HAP-1 (cell line): ENCODE measurements at places on chromosomes 13 and 19.

DNA sequence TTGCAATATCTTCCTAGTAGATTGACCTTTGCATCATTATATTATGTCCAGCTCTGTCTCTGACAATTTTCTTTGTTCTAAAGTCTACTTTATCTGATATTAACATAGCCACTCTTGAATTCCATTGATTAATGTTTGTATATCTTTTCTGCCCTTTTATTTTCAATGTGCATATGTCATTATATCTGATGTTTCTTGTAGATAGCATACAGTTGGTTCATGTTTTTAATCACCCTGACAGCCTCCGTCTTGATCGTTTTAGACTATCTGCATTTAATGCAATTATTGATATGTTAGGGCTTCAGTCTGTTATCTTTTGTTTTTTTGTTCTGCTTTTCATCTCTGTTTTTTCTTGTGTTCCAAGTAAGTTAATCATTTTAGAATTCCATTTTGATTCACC, 159.8 kb downstream of the ENOX1 start:
- no peak for DNase-seq

- DNase-seq, result no peak
These were observed 158.1 kb downstream of the SUCLA2 start for GRCh38 chr13:47843005-47843404.

DNA sequence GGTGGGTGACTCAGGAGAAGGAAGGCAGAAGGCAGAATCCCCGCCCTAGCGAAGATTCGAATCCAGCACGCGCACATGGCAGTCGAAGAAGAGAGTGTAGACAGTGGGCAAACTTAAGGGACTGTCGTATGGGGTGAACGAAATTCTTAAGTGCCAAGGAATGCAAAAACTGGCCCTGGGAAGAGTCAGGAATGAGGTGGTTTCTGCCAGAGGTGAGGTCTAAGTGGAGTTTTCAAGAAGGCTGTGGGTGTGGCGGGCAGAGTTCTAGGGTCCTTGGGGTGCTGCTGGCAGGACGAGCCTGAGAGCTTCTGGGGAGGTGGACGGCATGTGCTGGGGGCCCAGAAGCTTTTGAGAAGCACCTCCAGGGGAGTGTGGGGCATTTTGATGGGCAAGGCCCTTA, 63.9 kb upstream of the RNF113B start:
- no peak for DNase-seq

GRCh38 chr19:38663957-38664502, 16.6 kb downstream of the ACTN4 start:
- no peak for DNase-seq

GRCh38 chr13:48038761-48039160, 1.2 kb downstream of the NUDT15 start:
- no peak for DNase-seq

DNA sequence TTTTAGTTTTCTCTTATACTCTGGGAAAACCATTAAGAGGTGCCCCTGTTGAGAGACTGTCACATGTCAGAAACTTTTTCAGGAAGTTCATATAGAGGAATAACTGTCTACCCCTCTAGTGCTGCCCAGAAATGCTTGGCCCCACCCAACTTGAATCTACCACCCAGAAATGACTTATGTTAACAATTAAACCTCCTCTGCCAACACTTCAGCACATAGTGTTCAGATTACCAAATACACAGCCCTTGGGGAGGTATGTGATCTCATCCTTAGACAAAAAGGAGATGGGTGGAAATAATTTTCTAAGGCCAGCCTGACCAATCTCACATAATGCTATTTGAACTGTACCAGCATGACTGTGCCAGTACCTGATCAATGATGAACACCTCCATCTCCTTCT, 35.6 kb downstream of the CCDC169 start:
- DNase-seq, result no peak

DNA sequence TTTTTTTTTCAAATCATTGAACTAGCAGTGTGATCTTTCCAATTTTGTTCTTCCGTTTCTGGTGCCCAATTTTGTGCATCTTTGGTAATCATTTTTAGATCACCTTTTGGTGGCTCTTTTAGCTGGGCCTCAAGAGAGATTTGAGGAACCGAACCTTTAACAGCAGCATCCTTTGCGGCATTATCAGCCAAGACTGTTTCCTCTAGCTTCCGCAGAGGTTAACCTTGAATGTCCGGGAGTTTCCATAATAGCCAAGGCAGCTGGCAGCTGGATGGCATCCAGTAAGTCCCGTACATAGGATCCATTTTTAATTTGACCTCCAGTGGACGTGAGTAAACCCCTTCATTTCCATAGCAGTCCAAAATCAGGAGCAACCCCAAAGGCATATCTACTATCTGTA, 9.6 kb downstream of the IRGC start:
- DNase-seq, result no peak

GRCh38 chr19:13134626-13135025, 15.5 kb downstream of the STX10 start:
- DNase-seq, result no peak

- DNase-seq, result no peak
These were observed 298.2 kb downstream of the DCLK1 start for GRCh38 chr13:35833031-35833430.

- DNase-seq, result no peak
These were observed 16.3 kb upstream of the GSX1 start for GRCh38 chr13:27775943-27776342.

DNA sequence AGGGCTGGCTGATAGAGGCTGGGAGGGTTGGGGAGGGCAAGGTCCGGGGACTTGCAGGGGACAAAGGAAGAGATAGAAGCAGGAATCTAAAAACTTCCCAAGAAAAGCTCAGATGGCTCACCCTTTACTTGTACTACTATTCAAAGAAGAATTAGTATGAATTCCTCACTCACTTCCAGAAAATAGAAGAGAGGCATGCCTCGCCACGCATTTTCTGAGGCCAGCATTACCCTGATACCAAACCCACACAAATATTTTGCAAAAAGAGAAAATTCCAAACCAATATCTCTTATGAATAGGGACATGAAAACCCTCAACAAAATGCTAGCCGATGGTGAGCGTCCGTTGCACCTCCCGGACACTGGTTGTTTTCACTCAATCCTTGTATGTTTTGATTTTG, 54.0 kb downstream of the ING1 start:
- DNase-seq, result no peak

DNA sequence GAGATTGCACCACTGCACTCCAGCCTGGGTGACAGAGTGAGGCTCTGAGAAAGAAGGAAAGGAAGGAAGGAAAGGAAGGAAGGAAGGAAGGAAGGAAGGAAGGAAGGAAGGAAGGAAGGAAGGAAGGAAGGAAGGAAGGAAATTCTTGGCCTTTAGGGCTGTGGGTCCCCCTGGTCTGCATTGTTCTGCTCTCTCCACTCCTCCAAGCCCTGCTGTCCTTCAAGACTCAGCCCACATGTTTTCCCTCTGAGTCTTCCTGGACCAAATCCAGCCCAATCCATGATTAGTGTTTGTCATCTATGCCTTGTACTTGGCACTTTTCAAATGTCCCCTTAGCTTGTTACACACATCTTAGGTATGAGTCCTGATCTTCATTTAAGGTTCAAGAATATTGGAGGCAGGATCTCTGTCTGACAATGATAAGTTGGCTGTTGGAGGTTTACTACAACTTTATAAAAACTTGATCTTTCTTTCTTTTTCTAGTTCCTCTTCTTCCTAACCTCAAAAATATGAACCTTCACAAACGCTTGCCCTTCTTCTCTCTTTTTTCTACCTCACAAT, 48.8 kb upstream of the INTS6 start:
- DNase-seq, result no peak

DNA sequence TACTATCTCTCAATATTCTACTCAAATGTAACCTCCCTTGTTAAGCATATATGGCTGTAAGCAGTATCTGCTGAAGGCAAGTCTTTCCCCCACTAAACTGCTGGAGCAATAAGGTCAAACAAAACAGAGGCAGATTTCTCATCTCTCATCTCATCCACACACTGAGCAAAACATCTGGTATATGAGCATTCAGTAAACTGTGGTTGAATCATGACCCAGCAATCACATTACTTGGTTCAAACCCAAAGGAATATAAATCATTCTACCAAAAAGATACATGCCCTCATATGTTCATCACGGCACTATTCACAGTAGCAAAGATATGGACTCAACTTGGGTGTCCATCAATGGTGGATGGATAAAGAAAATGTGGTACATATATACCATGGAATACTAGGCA, 344.4 kb downstream of the SUCLA2 start:
- no peak for DNase-seq

- DNase-seq, result no peak
These were observed 31.2 kb downstream of the PPP2R1A start for GRCh38 chr19:52221031-52221430.

DNA sequence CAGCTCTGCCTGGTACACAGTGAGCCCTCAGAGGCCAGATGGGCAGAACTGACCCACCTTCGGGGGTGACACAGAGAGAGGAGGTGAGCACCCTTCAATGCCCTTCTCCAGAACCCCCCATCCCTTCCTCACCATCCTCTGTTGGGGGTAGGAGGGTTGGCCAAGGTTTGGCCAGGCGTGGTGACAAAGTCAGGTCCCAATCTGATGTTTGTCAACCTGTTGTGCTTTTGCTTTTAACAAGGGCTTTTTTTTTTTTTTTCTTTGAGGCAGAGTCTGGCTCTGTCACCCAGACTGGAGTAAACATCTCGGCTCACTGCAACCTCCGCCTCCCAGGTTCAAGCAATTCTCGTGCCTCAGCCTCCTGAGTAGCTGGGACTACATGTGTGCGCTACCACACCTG, 7.3 kb downstream of the PTGIR start:
- no peak for DNase-seq

DNA sequence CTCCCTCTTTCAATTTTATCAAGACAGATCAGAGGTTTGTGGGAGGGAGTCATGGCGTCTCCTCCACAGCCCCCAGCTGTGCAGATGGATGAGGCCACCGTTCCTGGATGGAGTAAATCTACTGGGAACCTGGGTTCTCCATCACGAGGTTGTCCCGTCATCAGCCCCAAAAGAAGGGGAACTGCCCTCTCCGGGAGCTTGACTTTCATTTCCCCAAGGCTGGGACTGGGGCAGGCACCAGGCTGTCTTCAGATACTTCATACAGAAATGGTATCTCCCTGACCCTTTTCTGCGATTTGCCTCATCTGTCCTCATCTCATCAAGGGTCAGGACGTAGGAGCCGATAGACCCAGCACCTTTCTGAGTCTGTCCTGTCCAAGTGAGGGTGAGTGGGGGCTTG, 9.8 kb downstream of the LILRB2 start:
- no peak for DNase-seq

GRCh38 chr19:54561840-54562239, 11.8 kb upstream of the LILRA2 start:
- no peak for DNase-seq

DNA sequence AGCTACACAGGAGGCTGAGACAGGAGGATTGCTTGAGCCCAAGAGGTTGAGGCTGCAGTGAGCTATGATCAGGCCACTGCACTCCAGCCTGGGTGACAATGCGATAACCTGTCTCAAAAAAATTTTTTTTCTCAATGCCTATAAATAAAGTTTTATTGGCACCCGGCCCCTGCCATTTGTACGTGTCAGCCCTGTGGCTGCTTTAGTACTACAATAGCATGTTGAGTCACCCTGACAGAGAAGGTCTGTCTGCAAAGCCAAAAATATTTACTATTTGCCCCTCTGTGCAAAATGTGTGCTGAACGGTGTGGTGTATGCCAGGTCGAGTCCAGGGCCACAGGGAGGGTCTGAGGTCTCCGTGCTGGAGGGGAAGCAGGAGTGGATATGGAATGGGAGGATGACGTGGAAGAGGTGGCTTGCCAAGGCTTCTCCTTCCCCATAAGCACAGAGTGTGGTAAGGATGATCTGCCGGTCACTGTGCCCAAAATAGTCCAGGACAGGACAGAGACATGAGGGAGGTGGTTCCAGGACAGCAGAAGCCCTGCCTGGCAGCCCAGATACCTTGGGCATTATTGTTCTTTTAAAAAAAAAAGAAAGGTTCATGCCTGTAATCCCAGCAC, 10.0 kb downstream of the NMRK2 start:
- DNase-seq, result no peak

DNA sequence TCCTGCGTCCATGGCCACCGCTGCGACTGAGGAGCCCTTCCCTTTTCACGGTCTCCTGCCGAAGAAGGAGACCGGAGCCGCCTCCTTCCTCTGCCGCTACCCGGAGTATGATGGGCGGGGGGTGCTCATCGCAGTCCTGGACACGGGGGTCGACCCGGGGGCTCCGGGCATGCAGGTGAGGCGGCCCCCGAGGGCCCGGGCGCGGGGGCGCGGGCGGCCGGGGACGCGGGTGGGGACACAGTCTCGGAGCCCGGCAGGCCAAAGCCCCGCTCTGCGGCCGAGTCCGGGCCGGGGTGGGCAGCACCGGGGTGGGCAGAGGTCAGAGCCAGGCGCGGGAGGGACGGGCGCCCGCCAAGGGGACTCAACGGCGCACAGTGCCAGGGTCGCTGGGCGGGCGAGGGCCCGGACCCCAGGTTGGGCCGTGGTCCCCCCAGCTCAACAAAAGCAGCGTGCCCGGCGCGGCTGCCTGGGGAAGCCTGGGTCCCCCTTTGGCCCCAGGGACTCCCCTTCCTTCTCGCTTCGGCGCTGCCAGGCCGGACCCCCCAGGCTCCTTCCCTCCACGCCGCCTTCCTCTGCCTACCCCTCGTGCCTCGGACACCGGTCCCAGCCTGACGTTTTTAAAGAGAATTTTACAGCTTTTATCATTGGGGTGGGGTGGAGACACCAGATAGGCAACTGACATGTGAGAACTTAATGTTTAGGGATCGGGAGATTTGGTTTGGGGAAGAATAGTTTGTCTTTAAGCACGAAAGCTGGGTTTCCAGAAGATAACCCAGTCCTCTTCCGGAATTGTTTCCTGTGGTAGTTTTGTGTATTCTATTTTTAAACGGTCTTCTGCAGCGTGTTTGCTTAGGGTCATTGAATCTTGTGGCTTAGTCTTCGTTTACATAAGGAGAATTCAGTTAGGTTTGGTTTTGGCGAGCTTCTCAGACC, 509 bp downstream of the TPP2 start:
- no peak for DNase-seq

- no peak for DNase-seq
These were observed 3.2 kb upstream of the ZNF235 start for GRCh38 chr19:44308011-44308410.

DNA sequence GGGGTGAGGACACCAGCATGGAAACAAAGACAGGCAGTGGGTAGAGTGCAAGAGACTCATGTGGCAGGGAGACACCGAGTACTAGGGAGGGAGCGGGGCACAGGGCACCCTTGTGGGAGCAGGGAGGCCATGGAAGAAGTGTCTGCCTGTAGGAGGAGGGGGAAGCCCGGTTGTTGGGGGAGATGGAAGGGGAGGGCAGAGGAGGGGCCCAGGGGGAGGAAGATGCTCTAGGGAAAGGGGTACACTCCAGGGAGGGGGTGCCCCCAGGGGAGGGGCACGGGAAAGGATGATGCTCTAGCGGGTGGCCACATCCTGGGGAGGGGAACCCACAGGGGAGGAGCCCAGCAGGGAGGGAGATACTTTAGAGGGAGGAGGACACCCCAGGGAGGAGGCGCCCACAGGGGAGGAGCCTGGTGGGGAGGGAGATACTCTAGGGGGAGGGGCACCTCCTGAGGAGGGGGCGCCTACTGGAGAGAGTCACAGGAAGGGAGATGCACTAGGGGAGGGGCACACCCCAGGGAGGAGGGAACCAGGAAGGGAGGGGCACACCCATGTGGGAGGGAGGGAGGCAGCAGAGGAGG, 24.9 kb downstream of the CPAMD8 start:
- no peak for DNase-seq

- DNase-seq, result no peak
These were observed 177.5 kb downstream of the NDFIP2 start for GRCh38 chr13:79658333-79658975.
